ENCODE measurements at places on chromosomes 12 and 14.

DNA sequence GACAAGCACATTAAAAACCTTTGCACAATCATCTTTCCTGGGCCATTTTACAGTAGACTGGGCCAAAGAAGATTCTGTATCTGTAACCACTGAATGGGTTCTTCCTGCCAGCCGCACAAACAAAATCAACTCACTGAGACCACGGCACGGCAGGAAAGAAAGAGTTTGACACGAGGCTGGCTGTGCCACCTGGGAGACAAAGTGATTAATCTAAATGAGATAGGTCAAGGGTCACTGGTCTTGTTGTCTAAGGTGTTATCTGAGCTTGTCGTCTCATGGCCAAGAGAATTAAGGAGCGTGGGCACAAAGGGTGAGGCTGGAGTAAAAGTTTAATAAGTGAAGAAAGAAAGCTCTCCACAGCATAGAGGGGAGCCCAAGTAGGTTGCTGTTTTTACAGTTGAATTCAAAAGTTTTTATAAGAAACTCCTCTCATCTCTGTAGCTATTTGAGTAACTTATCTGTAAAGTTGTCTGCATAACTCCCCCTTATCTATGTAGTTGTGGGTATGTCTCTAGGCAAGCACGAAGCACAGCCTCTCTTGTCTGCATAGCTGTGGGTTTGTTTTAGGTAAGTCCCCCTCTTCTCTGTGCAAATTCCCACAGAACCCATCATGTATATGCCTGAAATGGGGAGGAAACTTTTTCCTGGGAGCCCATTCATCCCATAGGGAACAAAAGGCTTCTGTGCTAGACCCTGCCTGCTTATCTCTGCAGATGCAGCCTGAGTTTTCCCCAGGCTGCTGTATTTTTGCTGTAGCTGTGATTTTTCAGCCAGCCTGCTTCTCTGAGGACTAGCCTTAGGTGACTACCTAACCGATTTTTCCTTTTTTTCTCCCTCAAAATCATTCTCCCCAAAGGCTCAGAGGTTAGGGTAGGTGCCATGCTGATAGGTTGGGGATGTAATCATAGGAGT is 1314.6 kb upstream of the TMEM132C start:
- no peak for DNase-seq

DNA sequence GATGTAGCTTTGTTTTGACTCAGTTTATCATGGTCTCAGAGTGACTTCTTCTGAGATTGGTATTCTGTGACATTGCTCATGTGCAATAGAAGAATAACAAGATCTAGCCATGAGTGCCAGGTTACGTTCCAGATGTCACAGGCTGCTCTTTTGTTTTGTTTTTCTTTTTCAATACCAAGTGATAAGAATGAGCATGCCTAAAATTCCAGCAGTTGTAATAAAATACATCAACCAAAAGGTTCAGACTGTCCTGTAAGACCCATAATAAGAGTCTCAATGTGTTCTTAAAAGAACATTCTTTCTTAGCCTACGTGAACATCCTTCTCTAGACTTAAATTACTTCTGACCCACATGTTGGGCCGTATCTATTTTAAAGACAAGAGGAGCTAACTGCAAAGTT is 669.2 kb downstream of the DIO2 start:
- DNase-seq: no peak

DNA sequence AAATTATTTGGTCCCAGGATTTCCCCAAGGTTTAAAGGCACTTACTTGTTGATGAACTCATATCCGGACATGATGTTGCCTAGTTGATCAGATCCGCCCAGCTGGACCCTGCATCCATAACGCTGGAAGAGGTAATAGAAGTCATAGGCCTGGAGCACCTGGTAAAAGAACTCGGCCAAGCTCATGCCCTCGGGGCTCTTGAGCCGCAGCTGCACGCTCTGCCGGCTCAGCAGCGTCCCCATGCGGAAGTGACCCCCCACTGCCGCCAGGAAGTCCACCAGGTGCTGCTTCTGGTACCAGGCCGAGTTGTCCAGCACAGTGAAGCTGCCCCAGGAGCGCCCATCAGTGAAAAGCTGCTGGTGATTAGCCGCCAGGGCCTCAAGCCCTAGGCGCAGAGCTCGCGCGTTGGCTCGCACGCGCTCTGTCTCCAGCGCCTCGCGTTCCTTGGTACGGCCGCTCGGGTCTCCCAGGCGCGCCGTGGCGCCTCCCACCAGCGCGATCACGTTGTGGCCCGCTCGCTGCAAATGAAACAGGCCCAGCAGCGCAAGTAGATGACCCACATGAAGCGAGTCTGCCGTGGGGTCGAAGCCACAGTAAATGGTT is 545 bp downstream of the YARS2 start:
- DNase-seq: peak; percentile 53

GRCh38 chr14:94613720-94614644 is 1.8 kb downstream of the SERPINA3 start:
- no peak for DNase-seq

DNA sequence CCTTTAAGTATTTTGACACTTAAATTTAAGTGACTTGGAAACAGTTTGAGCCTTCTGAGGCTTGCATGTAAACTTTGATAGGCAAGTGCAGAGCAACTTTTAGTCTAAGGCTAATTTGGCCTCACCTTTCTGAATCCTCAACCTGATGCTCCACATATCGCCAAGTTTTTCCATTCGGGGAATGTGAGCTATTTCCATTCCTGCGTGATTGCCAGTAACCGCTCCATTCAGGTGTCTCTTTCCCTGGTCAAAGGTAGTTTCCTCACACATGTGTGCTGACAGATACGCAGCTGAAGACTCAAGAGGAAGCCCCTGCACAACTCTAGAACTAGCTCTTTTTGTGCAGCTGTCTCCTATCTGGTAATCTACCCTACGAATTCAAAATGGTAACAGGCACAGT is 25.4 kb upstream of the FUT8 start:
- DNase-seq: no peak

- no peak for DNase-seq
Measured at GRCh38 chr12:9051158-9051550, 61.8 kb downstream of the KLRG1 start.

GRCh38 chr14:74517731-74518130 is 24.2 kb downstream of the ISCA2 start:
- no peak for DNase-seq

- DNase-seq: no peak
Measured at GRCh38 chr12:120264904-120265472, 542 bp downstream of the PXN start.

- no peak for DNase-seq
Measured at GRCh38 chr12:59517522-59517921, 78.3 kb upstream of the SLC16A7 start.

DNA sequence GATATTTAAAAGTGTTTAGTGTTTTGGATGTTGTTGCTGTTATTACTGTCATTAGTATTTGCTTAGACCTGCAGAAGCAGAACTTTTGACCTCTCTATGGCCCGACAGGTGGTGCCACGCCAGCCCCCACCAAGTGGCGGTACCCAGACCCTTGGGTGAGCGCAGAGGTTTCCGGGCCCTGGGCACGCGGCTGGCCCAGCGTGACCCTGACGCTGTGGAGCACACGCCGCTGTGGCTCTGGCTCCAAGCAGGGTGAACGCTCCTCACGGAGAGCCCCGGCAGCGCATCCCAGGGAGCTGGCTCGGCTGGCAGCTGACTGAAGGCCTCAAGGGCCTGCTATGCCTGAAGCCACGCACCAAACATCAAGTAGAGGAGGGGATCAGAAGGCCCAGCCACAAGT is 22.6 kb downstream of the SLC25A47 start:
- DNase-seq: no peak

- DNase-seq: no peak
Measured at GRCh38 chr14:30227436-30227835, 299.8 kb upstream of the PRKD1 start.

DNA sequence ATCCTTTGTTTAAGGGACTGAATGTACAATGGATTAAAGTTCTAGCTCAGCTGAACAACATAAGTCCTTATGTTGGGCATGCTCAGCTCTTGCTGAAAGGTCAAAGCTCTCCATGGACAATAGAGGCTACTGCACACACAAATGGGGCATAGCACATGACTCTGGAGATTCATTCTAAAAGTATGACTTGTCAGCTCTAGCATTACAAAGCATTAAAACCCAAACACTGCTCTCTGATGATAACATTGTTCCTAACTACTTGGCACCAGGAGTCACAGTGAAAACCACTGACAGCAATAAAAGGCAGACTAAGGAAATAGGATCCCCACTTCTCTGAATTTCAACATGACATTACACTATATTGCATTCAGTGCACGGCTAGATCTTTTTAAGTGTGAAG is 21.9 kb upstream of the FSCB start:
- DNase-seq: no peak

GRCh38 chr14:20857207-20857606 is 34.0 kb upstream of the RNASE3 start:
- DNase-seq: no peak

DNA sequence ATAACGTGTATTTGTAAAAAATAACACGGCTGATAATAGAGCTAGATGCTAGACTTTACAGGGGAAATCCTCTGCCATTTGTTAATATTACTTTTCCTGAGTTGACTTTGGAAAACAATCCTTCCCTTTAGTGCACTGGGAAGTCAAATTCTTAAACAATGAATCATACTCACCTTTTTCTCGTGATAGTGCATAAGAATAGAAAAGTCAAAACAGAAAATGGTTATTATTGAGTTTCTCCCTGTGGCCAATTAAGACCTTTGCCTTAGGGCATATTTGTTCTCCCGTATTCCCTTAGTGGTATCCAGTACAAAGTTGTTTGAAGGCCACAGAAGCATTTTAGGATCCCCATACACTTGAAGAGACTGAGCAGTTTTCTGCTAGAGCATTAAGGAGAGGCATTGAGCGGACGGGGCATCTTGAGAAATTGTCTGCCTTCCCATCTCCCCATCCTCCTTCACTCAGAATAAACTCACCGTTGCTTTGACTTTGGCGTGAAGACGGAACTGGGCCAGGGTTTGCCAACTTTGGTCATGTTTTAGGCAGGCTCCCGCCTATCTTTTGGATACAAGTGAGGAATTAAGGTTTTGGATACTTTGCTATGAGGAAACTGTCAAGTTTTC is 171.3 kb downstream of the TMTC2 start:
- no peak for DNase-seq

DNA sequence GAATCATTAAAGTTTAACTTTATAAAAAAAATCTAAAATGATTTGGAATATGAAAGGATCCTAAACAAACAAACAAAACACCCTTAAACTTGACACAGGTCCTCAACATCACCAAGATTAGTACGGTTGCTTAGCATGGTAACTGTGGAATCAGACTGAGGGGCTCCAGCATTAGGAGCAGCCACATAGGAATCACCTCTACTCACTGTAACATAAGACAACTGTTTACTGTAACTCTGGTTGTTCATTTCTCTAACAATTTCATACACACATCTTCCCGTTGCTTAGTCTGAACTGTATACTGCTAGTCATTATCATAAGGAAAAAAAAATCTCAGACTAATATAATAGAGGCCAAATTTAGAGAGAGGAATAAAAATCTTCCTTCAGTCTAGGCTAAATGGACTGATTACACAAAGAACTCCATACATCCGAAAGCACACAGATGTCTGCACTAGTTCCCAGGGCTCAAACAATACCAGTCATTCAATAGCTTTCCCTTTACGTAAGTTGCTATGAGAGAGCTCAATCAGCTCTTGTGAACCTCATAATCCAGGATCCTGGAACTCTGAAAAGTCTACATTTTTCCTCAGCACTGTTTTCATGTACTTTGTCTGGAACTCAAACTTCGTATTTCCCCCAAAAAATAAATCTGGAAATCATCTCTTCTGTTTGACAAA is 26.0 kb downstream of the LRP6 start:
- no peak for DNase-seq

DNA sequence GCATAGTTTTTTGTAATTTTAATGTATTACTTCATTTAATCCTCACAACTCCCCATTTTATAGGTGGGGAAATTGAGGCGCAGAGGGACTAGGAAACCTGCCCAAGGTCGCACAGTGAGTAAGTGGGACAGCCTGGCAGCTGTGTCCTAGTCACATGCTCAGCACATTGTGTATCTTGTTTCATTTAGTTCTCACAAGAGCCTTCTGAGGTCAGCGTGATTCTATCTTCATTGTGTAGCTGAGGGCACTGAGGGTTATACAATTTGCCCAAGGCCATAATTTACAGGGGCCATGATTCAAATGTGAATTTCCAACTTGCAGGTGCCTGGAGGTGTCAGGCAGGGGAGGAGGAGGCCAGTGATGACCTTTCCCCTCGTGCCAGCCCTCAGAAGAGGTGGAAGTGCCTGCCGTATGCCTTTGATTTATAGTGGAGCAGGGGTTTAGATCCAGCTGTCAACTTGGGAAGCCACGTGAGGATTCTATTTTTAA is 30.3 kb upstream of the SMOC1 start:
- no peak for DNase-seq

GRCh38 chr14:72742118-72742837 is 151.6 kb downstream of the DPF3 start:
- DNase-seq: no peak

DNA sequence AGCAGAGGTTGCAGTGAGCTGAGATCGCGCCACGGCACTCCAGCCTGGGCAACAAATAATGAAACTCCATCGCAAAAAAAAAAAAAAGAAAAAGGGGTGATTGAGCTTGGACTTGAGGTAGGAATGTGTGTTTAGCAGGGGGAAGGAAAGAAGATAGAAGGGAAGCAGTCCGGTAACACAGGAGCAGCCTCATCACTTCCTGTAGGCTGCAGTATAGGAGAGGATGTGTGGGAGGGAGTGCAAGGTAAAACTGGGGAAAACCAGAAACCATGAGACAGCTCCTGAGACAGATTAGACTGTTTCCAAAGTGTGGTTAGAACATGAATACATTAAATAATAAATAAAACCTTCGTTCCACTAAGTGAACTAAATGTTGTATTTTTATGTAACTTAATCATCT is 49.2 kb downstream of the FGD4 start:
- DNase-seq: no peak

DNA sequence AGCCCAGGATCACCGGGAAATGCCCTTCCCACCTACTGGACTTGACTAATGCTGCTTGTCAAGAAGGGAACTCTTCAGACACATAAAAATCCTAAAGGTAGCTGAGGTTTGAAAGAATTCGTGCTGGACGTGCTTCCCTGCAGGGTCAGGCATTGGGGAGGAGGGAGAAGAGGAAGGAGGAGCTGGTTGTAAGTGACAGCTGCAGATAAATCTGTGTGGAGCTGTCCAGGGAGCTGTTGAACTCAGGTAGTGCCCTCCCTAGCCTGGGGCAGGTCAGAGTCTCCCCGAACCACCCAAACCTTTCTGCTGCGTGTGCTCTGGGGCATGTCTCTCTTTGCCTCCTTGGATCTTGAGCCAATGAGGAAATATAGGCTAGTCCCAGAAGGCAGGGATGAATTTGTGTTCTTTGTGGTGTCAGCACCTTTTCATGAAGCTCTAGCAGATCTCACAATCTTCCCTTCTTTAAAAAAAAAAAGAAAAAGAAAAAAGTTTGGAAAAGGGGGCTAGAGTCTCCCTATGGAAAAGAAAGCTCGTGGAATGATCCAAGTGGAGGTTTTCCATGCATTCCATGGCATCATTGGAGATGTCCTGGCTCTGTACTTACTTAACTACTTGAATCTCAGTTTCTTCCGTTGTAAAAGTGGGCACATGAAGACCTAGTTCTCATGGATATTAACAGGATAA is 23.6 kb upstream of the FOS start:
- DNase-seq: no peak

GRCh38 chr12:115190010-115190770 is 506.2 kb upstream of the TBX3 start:
- no peak for DNase-seq

Data from stimulated activated CD4-positive, alpha-beta T cell treated with anti-CD3 and anti-CD28 coated beads, TNF-alpha, amount 100 ng/mL, for 1 hour (primary cell).